Fibroblast of skin of back (primary cell): ENCODE measurements at places on chromosomes 11 and 22.

- DNase-seq: no peak
Measured at GRCh38 chr11:131499199-131499598, 128.8 kb downstream of the NTM start.

GRCh38 chr11:1382831-1383607 is 6.7 kb upstream of the BRSK2 start:
- peak; percentile 59 for DNase-seq

- DNase-seq: no peak
Measured at GRCh38 chr11:78208257-78209165, 19.8 kb downstream of the USP35 start.

- DNase-seq: peak; percentile 94
Measured at GRCh38 chr11:43327987-43328386, 16.2 kb downstream of the API5 start.

DNA sequence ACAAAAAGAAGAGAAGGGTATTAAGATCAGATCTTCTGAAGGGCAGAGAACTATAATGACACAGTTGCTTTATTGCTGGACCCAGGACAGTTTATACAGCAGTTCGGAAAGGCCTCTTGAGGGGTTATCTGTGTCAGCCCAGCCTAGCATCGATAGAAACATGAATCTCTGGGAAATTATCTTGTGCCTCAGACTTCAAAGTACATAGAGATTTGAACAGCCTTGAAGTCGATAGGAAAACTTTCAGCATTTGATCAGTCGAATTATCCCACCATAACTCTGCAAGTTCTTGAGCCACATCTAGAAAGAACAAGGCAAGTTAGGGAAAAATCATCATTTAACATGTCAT is 2.5 kb upstream of the LMO2 start:
- no peak for DNase-seq

DNA sequence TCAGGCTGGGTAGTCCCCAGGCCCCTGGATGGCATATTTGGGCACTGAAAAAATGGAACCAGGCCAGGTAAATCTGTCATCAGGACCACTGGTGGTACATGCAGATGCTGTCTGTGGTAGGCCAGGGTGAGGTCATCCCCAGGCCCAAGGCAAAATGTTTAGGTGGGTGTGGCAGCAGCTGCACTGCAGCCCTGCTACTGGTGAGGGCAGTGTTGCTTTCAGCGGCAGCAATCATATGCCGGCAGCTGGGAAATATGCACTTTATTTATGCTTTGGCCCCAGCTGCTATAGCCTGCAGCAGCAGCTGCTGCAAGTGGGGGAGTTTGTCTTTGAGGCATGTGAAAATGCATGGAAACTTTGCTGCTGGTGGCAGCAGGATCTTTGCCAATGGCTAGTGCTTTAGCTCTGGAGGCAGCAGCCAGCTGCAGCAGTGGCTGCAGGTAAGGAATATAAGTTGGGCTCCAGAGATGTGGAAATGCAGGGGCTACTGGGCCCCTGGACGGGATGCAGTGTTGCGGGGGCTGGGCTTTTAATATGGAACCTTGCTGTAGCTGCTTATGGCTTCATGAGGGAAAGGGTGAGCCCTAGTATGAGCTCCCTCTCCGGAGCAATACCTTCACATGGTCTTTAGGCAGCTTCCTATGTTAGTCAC is 365.7 kb upstream of the CADM1 start:
- peak; percentile 39 for DNase-seq

- no peak for DNase-seq
Measured at GRCh38 chr11:6654281-6655019, 1.2 kb downstream of the DCHS1 start.

- DNase-seq: peak; percentile 44
Measured at GRCh38 chr22:31313366-31314147, 21.3 kb upstream of the PIK3IP1 start.

DNA sequence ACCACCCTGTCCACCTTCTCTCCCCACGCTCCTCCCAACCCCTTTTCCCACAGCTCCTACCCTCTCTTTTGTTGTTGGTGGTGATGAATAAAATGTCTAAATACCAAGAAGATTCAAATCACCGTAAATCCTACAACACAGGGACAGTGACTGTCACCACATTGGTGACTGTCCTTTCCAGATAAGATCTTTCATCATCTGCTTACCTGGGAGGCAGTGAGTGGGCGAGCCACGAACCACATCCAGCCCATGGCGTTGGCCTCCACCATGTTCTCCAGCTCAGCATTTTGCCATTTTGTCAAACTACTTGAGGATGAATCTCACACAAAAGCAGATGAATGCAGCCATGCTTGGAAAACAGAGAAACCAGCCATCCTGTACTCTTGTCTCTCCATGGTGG is 6.7 kb upstream of the CYTH4 start:
- no peak for DNase-seq

DNA sequence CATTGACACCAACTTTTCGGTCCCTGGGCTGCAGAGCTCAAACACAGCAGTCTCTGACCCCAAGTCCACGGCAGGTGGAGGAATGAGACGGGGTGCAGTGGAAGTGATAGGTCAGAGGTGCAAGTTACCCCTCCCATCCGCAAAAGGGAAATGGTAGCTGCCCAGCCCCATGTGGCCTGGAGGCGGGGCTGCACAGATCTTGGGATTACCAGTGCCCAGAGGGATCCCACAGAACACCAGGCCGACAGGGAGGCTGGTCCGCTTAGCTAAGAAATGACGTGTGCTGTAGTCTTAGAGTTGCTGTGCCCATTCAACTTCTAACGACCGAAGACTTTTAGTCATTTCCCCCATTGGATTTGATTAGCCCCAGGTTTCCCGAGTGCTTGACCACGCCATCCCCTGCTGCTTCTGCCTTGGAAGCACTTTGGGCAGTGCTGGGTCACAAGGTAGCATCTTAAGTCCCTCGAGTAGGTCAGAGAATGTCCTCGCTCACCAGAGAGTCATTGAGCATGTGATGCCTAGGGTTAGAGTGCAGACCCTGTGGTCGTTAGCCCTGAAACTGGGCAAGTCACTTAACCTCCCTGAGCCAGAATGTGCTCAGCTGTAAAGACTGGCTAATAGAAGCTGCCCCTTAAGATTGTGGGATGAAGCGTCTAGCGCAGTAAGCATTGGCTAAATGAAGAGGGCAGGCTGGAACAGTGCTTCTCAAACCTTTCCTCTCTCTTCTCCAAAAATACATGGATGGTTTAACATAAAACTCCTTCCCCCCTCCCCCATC is 4.2 kb downstream of the PTGDR2 start:
- DNase-seq: no peak

DNA sequence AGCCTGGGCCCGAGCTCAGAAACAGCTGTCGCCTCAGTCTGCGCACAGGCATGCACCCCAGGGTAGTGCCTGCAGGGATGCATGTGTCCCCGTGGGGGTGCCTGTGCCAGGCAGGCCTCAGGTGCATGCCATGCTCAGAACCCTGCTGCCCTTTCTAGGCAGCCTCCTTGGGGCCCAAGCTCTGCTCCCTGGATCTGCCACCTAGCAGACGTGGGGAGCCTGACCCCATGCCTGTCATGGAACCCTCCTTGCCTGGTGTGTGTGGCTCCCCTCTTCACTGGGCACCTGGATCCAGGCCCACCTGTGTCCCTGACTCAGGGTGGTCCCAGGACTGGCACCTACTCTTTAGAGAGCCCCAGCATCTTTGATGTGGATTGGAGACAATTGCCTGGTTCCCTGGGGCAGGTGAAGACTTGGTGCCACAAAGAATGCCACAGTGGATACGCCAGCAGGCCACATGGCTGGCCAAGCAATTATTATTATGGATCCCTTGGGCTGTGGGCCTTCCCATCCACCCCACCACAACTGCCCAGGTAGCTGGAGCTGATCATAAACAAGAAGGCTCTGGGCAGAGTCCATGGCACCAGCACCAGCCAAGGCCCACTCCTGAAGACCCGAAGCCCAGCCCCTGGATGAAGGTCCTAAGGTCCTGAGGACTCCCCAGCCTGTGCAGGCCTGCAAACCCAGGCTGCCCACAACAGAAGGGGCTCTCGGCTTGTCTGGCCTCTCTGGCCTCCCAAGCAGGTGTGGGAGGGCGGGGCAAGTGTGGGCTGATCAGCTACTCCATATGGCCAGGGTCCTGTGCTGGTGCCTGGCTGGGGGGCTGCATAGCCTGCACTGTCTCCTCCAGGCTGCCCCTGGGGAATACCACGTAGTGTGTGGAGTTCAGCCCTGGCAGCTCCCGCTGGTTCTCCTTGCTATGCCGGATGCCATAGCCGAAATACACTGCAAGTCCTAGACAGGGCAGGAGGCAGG is 3.8 kb downstream of the SLC7A4 start:
- DNase-seq: no peak

GRCh38 chr11:43242401-43242800 is 69.4 kb upstream of the API5 start:
- no peak for DNase-seq

- DNase-seq: peak; percentile 29
Measured at GRCh38 chr22:24803064-24803542, 2.9 kb upstream of the SGSM1 start.

- DNase-seq: no peak
Measured at GRCh38 chr22:48779661-48780596, 1047.7 kb downstream of the BRD1 start.

DNA sequence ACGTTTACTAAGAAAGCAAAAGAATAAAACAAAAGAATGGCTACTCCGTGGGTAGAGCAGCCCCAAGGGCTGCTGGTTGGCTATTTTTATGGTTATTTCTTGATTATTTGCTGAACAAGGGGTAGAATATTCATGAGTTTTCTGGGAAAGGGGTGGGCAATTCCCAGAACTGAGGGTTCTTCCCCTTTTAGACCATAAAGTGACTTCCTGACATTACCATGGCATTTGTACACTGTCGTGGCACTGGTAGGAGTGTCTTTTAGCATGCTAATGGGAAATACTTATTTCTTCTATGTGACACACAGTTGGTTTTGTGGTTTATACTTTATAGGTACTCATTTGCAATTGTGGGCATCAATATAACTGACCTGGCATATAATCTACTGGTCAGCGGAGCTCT is 56.3 kb downstream of the SLN start:
- no peak for DNase-seq

- no peak for DNase-seq
Measured at GRCh38 chr11:12052676-12053605, 44.5 kb upstream of the DKK3 start.

GRCh38 chr11:92122561-92122960 is 102.1 kb upstream of the FAT3 start:
- no peak for DNase-seq

- DNase-seq: peak; percentile 74
Measured at GRCh38 chr11:63813563-63814382, 517 bp downstream of the SPINDOC start.

DNA sequence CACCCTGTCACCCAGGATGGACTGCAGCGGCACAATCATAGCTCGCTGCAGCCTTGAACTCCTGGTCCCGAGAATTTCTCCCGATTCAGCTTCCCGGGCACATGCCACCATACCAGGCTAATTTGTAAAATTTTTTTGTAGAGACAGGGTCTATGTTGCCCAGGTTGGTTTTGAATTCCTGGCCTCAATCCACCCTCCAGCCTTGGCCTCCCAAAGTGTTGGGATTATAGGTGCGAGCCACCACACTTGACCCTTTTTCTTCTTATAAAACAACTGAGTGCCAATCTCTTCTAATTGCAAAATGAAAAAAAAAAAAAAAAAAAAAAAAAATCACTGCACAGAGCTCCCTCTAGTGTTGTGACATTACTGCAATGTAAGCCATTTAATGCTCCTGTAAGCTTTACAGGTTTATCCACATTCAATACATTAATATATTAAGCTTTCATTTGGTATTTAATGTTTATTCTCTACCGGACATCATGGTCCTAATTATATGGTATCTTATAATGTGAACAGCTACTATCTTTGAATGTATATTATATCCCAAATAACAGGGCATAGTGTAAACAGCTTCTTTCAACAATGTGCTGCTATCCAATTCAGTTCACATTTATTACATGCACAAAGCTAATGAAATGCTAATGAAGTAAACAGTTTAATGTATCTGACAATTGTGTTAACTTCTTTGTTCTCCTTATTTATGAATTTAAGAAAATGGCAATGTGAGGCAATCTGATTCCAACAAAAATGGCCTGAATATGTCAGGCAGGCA is 44.6 kb downstream of the COPB1 start:
- peak; percentile 34 for DNase-seq

GRCh38 chr11:44483919-44484610 is 81.4 kb upstream of the CD82 start:
- DNase-seq: peak; percentile 44

- DNase-seq: no peak
Measured at GRCh38 chr11:95330302-95330701, 99.3 kb upstream of the SESN3 start.

GRCh38 chr11:126400479-126400878 is 45.0 kb downstream of the ST3GAL4 start:
- no peak for DNase-seq

DNA sequence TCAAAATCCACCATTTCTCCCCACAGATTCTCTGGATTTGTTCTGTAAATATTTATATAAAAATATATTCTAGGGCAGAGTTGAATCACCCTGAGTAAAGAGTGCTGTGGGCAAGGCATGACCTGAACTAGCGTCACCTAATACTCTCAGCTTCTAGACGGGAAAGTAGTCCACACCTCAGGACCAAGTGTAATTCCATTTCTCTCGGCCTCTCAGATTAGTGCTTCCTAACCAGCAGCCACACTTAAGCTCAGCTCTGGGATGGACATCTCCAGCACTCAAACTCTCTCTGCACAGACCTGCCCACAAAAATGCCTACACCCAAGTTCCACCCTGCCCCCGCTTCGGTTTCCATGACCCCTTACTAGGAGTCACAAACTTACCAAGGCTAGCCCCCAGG is 5.3 kb downstream of the SPTBN2 start:
- DNase-seq: no peak

DNA sequence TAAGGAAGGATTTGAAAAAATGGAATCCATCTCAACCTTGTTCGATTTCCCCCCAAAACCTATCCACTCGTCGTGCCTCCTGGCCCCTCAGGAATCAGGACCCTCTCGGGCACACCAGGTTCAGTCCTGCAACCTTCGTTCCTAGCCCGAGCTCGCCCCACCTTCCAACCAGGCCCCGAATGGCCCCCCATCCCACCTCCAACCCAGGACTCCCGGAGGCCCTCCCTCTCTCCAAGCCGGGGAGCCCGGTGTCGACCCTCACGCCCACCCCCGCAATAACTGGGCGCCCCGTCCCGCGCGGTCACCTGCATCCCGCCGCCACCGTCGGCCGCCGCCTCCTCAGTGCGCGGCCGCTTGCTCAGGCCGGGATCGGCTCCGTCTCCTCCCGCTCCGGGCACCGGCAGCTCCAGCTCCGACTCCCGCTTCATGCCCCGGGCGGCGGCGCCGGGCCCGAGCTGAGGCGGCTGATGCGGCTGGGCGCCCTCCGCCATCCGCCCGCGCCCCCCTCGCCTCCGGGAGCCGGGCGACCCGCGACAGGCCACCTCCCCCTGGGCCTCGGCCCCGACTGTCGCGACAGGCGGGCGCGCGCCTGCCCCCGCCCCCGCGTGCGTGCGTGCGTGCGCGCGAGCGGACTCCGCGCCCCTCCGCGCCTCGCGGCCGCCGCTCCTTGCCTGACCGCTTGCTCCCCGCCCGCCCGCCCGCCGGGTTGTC is 534 bp downstream of the RBFOX2 start:
- no peak for DNase-seq

GRCh38 chr11:82718307-82718706 is 15.4 kb downstream of the FAM181B start:
- peak; percentile 43 for DNase-seq
